ENCODE measurements at places on chromosomes 4 and X. TPM values are rescaled to one million over a fixed set of nuclear protein-coding genes. Genes with fewer than 3 reads are reported as not detected.

DNA sequence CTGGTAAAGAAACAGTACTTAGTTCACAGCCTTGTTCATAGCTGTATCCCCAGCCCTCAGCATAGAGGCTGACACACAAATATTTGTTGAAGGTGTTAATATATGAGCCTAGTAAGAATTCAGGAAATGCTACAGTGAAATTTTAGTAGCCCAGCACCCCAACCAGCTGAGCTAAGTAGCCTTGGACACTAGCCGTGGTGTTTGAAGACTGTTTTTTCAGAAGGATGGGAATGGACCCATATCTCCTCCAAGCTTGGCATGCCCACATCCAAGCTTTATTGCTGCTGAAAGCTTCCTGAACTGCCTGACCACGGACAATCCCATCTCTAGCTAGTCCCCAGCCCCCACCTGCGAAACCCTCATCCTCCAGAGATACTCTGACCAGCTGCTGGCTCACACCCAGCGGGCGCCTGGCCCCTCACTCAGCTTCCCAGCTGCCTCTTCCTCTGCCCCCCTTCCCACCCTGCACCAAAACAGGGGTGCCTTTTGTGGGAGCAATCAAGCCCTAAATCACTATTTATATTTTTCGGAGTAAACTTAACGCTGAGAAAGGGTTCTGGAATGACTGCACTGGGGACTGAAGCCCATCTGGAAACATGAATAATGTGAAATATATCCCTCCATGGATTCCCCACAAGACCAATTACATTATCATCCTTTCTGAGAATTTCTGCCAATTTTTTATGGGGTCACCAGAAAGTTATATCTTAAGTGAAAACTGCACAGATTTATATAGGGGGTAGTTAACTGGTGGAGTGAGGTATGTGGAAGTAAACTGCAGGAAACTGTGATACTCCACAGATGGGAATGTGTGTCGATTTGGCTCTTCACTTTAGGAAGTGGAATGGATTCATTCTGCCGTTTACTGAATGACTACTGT, 41.1 kb upstream of the CBR4 start:
- no peak for DNase-seq

MAGEA2 gene
- polyA plus RNA-seq, result not detected

- DNase-seq, result no peak
Measured at GRCh38 chr4:148828291-148828690, 386.1 kb upstream of the NR3C2 start.

DNA sequence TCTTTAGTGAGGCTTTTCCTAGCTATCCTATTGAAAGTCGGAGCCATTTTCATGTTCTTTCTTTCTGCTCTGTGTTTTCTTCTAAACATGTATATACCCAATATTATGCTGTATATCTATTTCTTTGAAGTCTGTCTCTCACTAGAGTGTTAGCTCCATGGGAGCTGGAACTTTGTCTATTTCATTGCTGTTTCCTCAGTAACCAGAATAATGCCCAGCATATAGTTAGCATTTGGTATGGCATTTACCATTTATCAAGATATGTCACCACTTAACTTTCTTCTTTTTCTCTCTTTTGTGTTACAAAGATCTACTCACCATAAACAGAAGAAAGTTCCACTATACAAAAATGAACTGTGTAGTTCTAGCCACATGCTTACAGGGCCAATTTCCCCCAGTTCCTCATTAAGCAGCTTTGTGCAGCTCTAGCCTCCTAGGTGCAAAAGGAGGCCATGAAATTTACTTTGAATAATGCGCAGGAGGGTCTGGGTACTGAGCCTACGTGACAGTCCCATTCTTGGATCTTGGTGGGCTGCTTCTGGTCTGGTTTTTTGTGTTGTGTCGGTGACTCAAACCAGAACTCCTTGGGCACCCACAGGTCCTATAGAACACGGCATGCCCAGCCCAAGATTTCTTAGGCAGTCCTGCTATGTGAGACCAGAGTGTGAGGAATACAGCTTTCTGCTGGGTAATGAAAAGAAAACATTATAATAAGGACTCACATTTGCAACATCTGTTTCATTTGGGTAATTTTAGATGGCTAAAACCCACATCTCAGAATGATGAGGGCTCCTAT, 302.3 kb upstream of the IGFBP7 start:
- no peak for DNase-seq

EVC2 gene
- polyA plus RNA-seq, result 4.3 TPM

DNA sequence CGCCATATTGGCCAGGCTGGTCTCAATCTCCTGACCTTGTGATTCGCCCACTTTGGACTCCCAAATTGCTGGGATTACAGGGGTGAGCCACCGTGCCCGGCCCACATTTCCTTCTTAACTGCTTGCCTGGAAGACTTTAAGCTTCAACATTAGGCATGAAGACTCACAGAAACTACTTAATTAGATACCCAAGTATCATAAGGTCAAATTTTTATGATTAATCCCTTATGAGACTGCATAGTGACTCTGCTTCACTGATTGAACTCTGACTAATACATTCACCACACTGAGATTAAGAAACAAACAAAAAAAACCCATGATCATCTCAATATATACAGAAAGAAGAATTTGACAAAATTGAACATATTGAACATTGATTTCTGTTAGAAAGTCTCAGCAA, 87.4 kb upstream of the KCTD8 start:
- DNase-seq, result no peak

- no peak for DNase-seq
Measured at GRCh38 chr4:42560467-42560861, 96.4 kb downstream of the ATP8A1 start.

RAB39B gene
- 1.1 TPM for polyA plus RNA-seq

SPANXB1 gene
- not detected for polyA plus RNA-seq

CDKL2 gene
- polyA plus RNA-seq, result not detected

- no peak for DNase-seq
Measured at GRCh38 chr4:88537709-88538108, 14.1 kb upstream of the PYURF start.

All from GM23248 (cell line).